Stimulated activated CD8-positive, alpha-beta memory T cell treated with anti-CD3 and anti-CD28 coated beads, Interleukin-7, amount 100 ng/mL, for 1 hour (primary cell): ENCODE measurements at places on chromosomes 4 and X.

- DNase-seq: no peak
Measured at GRCh38 chrX:50483283-50483682, 12.7 kb upstream of the DGKK start.

GRCh38 chrX:76915836-76916235, 488.3 kb downstream of the MAGEE1 start:
- DNase-seq: no peak

GRCh38 chr4:162659716-162660115, 495.9 kb upstream of the FSTL5 start:
- no peak for DNase-seq

- peak; percentile 25 for DNase-seq
Measured at GRCh38 chrX:103464774-103465117, 54.5 kb downstream of the RAB40A start.

GRCh38 chr4:157978680-157979361, 194.0 kb downstream of the GASK1B start:
- no peak for DNase-seq

GRCh38 chr4:165359506-165359905, 19.3 kb upstream of the CPE start:
- no peak for DNase-seq

DNA sequence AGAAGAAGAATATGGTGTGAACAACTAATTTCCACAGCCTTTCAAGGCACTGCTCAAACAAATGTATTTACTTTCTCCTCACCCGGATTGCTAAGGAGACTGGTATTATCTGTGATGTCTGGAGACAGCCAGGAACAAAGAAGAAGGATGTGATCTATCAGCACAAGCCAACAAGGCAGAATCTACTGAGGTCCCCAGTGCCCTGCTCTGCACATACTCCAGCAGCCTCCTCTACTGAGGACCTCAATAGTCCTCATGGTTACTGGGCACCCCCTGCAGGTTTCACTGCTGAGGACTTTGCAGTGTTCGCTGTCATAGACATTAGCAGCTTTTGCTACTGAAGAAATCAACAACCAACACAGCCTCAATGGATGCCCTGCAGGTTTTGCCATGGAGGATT, 930.1 kb downstream of the ADGRL3 start:
- no peak for DNase-seq

- no peak for DNase-seq
Measured at GRCh38 chr4:17884063-17884462, 73.3 kb downstream of the NCAPG start.

- no peak for DNase-seq
Measured at GRCh38 chr4:126969360-126970235, 663.2 kb upstream of the INTU start.

- DNase-seq: no peak
Measured at GRCh38 chr4:6092971-6093370, 74.7 kb upstream of the C4orf50 start.

GRCh38 chrX:12686331-12686730, 104.9 kb upstream of the PRPS2 start:
- no peak for DNase-seq

DNA sequence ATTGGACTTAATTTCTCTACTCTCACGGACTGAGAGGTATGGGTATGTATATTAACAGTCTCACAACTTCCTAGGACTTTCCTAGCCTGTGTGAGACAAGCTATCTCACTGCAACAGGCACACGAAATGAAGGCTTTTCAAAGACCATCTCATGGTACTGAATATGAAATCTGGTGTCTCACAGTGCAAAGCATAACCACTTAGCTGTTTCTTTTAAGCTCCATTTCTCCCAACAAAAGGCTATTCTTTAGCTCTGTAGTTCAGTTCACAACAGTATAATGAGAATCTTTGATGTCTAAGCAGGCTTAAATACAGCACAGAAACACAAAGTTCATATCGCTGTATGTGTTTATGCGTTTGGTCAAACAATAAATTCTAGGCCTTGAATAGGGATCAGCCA, 116.2 kb upstream of the PCDH18 start:
- no peak for DNase-seq

DNA sequence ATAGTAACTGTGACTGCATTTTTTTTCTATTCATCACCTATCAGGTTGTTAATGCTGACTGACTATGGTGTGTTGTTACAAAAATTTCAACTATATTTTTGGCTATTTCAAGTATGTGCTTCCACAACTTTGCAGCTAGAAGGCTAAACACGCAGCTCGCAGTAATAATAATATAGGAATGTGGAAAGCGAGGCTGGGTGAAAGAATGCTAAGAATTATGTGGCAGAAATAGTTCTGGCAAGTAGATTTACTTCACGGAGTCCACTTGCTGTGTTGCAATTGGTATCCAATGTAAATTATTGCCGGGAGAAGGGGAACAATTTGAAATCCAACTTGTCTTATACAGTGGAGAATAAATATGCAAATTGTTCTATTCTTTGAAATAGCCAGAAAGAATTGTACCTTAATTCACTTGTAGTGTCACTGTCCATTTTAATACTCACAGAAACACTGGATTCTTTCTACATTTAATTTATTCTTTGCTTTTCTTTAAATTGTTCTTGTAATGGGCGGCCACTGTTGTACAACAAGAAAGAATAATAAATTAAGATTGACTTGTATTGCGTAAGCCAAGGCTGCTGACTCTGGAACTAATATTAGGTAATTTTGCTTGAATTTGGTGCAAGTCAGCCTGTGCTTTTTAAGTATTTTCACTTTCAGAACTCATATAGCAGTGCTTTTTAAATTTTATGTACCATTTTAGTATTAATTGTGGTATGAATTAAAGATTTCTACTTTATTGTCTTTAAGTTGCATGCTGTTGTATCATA, 154.9 kb downstream of the FRMPD4 start:
- no peak for DNase-seq

DNA sequence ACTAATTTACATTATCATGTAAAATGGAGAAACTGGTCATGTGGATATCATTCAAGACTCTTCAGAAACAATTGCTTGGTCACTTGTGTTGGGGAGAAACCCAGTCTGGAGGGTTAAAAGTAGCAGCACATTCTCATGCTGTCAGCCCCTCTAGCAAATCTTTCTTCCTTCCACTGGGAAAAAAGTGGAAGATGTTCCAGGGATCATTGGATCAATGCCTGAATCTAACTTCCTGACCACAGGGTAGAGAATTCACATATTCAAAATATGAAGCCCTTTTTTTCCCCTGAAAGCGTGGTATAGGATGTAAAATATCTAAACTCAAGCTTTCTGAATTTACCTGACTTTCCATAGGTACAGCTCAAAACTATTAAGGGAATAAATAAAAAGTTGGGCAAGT, 98.0 kb downstream of the CXCL13 start:
- DNase-seq: no peak
